Heart left ventricle (tissue), 16 donors: ENCODE measurements at places on chromosomes 12 and 14. TPM values are rescaled to one million over a fixed set of nuclear protein-coding genes. Genes with fewer than 3 reads are reported as not detected.

- H3K4me1 ChIP-seq, result no peaks in the 10 kb centered on the region
- no peak for DNase-seq
- H3K4me3 ChIP-seq, result no peak overlapping the region
- no peaks in the 10 kb centered on the region for H3K36me3 ChIP-seq
- no peaks in the 10 kb centered on the region for H3K27me3 ChIP-seq
Measured at GRCh38 chr14:76484355-76484754, 108.4 kb downstream of the ESRRB start.

GRCh38 chr14:21414137-21414631 is 30.4 kb upstream of the SUPT16H start:
- H3K4me3 ChIP-seq, result no peak overlapping the region
- H3K4me1 ChIP-seq, result no peaks in the 10 kb centered on the region
- no peaks in the 10 kb centered on the region for H3K27me3 ChIP-seq
- H3K27ac ChIP-seq, result no peak overlapping the region
- DNase-seq, result no peak

CPNE6 gene
- not detected for total RNA-seq

- no peak overlapping the region for H3K4me3 ChIP-seq
- H3K27me3 ChIP-seq, result no peaks in the 10 kb centered on the region
- no peak for DNase-seq
- H3K36me3 ChIP-seq, result peaks cover 16% of the 10 kb centered on the region
- no peaks in the 10 kb centered on the region for H3K4me1 ChIP-seq
Measured at GRCh38 chr12:64456119-64456518, 4.2 kb downstream of the TBK1 start.

CARMIL3 gene
- total RNA-seq, result not detected
